CD4-positive, alpha-beta T cell (primary cell): ENCODE measurements at places on chromosomes 5 and 9.

- DNase-seq = no peak
These were observed 75.4 kb upstream of the ZFAND5 start for GRCh38 chr9:72440378-72440777.

DNA sequence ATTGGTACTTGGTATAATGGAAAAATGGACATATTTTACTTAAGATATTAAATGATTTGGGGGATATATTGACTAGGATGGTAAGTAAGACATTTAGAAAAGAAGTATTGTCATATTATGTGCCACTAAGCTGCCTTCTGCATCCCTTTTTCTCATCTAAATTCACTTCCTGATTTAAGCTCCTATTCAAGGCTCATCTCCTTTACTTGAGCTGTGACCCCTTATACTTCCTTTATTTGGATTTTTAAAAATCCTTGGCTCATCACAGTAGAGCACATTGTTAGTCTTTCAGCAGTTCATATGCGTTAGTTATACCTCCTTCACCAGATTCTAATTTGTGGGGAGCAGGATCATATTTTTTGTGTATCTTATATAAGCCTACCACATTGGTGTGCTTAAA, 6.6 kb downstream of the COMMD10 start:
- no peak for DNase-seq

GRCh38 chr9:35490155-35490909, 421 bp downstream of the RUSC2 start:
- no peak for DNase-seq

DNA sequence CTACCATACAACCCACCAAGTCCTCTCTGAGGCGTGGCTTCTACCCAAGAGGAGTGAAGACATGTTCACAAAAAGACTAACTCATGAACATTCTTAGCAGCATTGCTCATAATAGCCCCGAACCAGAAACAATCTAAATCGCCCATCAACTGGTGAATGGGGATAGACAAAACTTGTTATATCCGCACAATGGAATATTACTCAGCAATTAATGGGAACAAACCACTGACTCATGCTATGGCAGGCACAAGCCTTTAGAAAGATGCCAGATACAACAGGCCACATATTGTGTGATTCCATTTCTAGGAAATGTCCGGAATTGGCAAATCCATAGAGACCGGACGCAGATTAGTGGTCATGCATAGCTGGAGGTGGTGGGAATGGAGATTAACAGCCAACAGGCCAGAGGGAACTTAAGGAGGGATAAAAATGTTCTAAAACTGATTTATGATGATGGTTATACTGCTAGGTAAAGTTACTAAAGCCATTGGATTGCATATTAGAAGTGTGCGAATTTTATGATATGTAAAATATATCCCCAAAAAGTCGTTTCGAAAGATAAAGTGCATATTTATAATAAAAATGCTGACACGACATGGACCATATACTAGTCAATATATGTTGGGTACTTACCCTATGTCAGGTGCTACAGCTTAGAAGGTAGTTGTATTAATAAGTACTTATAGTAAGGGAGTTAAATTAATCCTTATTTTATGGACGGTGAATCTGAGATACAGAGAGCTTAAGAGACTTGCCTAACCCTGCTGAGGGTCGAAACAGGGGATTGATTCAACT, 55.4 kb downstream of the LHX2 start:
- DNase-seq = no peak

GRCh38 chr5:118791926-118792734, 196.2 kb downstream of the DTWD2 start:
- no peak for DNase-seq

GRCh38 chr9:94927762-94928670, 201.5 kb downstream of the AOPEP start:
- no peak for DNase-seq

DNA sequence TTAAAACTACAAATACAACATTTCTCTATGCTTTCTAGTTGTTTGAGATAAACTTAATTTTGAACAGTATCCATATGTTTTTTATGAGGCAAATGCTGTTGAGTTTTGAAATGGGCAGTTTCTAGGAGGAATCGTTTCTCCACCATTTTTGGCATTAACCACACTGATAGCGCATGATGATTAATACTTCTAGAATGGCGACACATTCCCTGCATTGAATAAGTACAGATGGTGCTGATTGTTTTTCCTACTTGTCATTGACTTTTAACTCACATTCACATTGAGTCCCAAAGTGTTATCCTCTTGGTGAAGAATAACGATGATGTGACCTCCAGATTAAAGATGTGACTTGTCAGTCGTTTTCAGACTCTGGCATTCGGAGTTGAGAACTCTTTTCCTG, 6.5 kb upstream of the CCDC192 start:
- no peak for DNase-seq

DNA sequence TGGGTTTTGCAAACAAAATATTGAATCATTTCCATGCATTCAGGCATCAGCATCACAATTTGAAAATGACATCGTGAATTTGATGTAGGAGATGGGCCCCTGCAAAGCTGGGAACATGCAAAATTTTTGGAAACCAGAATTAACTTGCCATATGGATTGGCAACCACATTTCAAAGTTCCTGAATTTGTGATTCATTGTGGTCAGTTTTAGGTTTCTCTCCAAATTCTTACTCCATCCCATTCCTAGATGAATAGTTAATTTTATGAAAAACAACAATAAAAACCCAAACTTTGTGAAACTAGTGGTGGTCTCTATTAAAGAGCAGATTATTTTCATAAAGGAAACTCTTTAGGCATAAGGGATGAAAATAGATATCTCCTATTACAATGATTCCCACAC, 107.8 kb upstream of the SLIT3 start:
- DNase-seq = no peak

DNA sequence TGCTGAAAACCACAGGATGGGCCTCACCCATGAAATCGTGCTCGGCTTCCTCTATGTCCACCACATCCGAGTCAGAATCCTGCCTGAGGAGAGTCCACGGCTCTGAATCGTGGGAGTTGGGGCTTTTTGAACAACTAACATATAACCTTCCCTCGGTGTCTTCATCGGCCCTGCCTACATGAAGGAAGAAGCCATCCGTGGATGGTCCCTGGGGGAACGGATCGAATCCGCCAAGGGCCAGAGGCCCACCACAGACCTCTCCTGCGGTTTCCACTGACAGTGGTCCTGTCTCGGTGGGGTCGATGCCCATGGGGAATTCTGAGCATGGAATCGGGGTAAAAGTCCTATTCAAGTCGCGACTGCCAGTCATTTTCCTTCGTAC, 85.0 kb downstream of the CAMSAP1 start:
- DNase-seq = no peak

GRCh38 chr9:111036429-111036789, 1.9 kb downstream of the LPAR1 start:
- no peak for DNase-seq

GRCh38 chr5:29089591-29090130, 2051.3 kb upstream of the CDH9 start:
- no peak for DNase-seq

GRCh38 chr9:137789295-137789895, 88.2 kb upstream of the CACNA1B start:
- DNase-seq = no peak

DNA sequence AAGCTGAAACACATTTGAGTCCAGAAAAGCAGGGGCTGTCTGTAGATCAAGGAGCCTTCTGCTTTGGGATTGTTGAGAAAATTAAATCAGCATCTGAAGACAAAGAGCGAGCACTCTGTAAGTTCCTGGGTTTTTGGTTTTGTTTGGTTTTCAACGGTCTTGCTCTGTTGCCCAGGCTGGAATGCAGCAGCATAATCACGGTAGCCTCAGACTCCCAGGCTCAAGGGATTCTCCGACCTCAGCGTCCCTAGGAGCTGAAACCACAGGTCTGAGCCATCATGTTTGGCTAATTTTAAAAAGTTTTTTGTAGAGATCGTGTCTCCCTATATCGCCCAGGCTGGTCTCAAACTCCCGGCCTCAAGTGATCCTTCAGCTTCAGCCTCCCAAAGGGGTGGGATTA, 266.5 kb upstream of the ADAMTS16 start:
- DNase-seq = no peak

- no peak for DNase-seq
These were observed 14.5 kb upstream of the AFAP1L1 start for GRCh38 chr5:149257131-149257530.

- no peak for DNase-seq
These were observed 85.5 kb upstream of the NUDT12 start for GRCh38 chr5:103648086-103648485.

DNA sequence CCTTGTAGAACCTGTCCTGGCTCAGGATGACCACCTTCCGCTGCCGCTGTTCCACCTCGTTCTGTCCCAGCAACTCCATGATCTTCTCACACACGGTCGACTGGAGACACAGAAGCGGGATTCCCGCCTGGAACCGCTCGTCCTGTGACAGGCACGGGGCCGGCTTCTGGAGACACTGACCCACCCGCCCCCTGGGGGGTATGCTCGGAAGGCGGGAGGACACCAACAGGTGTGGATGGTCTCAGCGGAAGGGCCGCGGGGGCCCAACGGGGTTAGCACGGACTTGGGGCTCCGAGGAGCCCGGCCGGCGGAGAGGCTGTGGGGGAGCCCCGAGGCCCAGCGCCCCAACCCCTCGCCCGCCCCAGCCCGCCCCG, 530 bp downstream of the UCK1 start:
- DNase-seq = no peak

GRCh38 chr9:101562966-101563365, 29.3 kb downstream of the RNF20 start:
- no peak for DNase-seq

DNA sequence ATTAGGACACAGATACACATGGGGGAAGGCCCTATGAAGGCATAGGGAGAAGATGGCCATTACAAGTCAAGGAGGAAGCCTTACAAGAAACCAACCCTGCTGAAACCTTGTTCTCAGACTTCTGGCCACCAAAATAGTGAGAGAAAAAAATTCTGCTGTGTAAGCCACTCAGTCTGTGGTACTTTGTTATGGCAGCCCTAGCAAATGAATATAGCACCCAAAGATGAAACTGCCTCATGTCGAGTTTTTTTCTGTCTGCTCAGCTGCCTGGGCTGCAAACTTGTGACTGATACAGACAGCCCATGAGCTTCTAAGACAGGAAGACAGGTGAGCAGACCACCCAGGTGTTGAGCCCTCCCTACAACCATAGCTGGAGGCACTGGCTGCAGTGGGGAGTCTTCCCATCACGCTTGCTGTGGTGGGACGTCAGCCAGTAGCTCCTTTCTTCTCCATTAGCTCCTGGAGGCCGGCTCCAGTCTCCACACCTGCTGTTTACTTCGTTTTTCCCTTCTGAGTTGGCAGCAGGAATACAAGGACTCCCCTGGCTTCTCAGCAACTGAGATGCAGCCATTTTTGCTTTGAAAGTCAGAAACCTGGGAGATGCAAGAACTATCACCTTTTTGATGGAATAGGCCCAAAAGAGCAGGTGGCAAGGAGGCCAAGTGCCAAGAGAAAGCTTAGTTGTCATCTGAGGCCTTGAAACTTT, 164.9 kb downstream of the SEMA6A start:
- DNase-seq = no peak

DNA sequence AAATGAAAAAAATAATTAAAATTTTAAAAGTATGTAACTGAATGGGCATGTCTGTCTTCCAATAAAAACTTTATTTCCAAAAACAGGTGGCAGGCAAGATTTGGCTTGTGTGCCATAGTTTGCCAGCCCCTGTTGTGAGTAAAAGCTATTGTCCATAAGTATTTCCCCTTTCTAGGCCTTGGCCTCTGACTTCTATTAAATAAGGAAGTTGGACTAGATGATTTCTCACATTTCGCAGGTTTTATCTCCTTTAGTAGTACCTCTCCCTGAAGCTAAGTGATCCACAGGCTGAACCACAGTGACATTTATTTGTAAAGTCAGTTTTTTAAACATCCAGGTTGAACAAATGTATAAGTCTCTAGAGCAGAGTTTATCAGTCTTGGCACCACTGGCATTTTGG, 41.3 kb downstream of the RECK start:
- DNase-seq = no peak

- no peak for DNase-seq
These were observed 15.0 kb upstream of the GNG10 start for GRCh38 chr9:111646417-111646816.

DNA sequence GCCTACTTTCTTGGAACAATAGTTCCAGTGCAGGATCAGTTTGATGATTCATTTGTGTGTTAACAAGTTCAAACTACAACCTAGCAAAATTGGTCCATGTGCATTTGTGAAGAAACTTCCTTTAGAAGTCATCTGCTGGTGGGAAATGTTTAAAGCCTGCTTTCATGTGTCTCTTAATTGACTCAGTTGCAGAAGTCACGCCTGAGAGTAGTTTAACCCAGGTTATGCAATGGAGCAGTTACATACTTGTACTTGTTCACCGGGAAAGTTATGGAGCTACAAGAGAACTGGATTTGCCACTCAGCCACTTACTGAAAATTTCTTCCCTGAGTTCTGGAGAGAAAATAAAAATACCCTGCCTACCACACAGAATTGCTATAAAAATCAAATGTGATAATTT, 1397.8 kb downstream of the PTPRD start:
- no peak for DNase-seq

GRCh38 chr5:147349241-147349640, 114.4 kb downstream of the STK32A start:
- no peak for DNase-seq

GRCh38 chr5:135245521-135246499, 153.2 kb downstream of the MACROH2A1 start:
- DNase-seq = no peak

- DNase-seq = no peak
These were observed 99.8 kb downstream of the ZDHHC21 start for GRCh38 chr9:14593406-14593805.

- DNase-seq = no peak
These were observed 1688.4 kb upstream of the CDH9 start for GRCh38 chr5:28726815-28727214.
